Thoracic aorta (tissue), 2 donors: ENCODE measurements at places on chromosomes 3 and 15.

DNA sequence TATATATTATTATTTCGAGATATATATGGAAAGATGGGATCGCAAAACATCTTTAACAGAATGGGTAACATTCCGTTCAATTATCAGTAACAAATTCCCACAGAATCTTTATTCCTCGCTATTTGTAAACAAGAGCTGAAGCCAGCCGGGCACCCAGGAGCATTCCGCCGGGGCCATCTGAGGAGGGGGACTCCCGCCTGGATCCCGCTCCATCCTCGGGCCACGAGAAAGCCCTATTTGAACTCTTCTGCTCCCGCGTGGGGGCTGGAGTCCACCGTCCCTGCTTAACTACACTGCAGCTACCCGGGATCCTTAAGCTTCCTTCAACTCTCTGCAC, 687 bp downstream of the GPR176 start:
- peak overlapping the region; percentile 96 for H3K4me3 ChIP-seq
- H3K4me1 ChIP-seq: peaks cover 8% of the 10 kb centered on the region
- no peaks in the 10 kb centered on the region for H3K27me3 ChIP-seq
- no peaks in the 10 kb centered on the region for H3K36me3 ChIP-seq
- no peak for DNase-seq

DNA sequence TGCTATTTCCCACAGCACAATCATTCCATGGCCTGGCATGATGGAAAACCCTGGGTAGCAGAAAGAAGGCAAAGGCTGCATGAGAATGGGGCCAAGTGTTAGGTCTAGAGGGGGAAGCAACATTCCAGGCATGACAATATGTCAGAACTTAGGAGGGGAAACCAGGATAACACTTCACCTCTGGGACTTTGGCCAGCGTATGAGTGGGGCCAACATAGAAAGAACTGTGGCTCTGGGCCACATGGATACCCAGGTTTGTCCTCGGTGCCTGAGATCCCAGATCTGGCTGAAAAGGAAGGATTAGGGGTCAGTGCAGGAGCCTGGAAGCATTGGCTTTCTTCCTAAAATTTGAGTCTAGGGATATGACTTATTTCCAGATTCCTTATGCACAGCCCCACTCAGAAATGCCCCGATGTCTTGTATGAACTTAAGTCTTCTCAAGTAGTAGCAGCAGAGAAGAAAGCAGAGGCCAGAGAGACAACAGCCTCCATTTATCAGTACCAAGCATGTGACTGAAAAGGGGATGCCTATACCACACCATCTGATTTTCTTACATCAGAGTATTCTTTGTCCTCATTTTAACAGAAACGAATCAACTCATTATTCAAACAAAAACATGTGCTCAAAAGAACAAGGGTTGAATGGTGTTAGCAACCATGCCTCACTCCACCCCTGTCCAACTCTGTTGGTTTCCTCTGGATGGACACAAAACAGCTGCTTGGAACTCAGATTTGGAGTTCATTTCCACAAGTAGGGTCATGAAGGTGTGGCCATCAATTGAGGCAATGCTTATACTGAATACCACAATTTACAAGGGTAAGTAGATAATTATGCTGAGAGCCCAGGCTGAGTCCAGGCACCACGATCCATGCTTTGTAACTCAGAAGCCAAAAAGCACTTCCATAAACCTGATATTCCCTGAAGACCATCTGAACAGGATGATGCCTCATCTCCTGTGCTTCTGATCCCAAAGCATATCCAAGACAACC, 43.7 kb upstream of the NDUFB4 start:
- H3K4me3 ChIP-seq: no peak overlapping the region
- no peaks in the 10 kb centered on the region for H3K27me3 ChIP-seq
- no peak for DNase-seq

DNA sequence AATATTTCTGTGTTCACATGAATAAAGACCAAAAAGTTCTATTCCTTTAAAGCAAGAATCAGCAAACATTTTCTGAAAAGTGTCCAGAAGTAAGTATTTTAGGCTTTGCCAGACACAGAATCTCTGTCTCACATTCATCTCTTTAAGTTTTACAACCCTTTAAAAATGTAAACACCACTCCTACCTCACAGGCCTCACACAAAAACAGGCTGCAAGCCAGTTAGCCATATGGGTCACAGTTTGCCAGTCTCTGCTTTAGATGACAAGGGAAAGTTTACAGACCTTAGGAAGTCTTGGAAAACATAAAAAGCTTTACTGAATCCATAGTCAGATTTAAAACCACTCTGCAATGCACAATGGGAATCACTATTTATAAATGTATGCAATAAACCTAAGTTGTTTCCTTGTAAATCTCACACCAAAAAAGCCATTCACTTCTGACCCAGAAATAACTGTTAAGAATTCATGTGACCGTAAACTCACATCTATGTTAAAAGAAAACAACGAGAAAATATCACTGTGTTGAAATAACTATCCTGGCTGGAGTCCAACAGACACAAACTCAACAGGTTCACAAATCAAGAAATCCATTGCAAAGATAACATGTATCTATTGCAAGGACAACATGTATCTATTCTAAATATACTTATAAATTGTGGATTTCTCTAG, 308.2 kb downstream of the ULK4 start:
- H3K36me3 ChIP-seq: no peaks in the 10 kb centered on the region
- H3K4me1 ChIP-seq: peaks cover 8% of the 10 kb centered on the region

DNA sequence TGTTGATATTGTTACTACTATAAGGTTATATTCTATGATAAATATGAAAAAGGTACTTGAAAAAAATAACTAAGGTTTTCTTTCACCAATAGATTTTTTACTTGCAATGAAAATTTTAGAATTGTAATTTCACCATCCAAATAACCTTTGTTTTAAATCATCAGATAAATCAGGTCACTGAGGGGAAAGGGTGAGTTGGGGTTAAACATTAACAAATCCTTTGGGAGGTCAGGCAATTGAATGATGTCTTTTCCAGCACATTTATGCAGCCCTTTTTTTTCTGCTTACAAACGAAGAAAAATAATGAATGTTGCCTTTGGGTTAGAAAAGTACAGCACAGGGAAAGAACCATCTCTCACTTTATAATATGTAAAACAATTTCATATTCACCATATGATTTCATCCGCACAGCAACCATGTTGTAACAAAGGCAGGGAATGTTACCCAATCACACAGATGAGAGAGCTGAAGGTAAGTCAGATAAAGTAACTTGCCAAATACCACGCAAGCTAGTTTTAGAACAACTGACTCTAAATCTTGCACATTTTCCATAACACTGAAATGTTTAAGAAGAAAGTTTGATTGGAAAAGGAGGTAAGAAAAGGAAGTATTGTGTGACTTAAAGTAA, 151.3 kb downstream of the FGF12 start:
- no peak overlapping the region for H3K4me3 ChIP-seq
- DNase-seq: no peak
- H3K27me3 ChIP-seq: no peaks in the 10 kb centered on the region

- H3K36me3 ChIP-seq: no peaks in the 10 kb centered on the region
- H3K4me3 ChIP-seq: no peak overlapping the region
- H3K27me3 ChIP-seq: no peaks in the 10 kb centered on the region
- no peak for DNase-seq
- H3K4me1 ChIP-seq: peaks cover 5% of the 10 kb centered on the region
- no peak overlapping the region for H3K27ac ChIP-seq
Observed at GRCh38 chr3:15280853-15281532, 51.4 kb downstream of the SH3BP5 start.

DNA sequence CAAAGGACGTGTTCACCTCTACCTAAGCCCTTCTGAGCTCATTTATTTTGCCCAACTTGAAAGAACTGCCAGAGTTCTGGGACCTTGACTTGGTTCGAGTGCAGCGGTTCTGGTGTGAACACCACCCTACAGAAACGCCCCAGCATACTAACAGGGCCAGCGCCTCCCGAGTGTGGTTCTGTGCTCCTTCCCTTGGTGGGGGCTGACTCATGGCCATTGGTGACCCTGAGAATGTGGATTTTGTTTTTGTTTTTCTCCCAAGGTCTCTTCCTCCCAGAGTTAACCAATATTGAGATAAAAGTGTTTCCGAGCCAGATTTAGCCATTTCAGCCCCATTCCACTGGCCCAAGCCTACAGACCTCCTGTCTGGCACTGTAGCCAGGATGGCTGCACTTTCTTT, 27.9 kb downstream of the SEMA7A start:
- peaks cover 2% of the 10 kb centered on the region for H3K4me1 ChIP-seq
- H3K36me3 ChIP-seq: no peaks in the 10 kb centered on the region
- H3K27me3 ChIP-seq: no peaks in the 10 kb centered on the region
- no peak overlapping the region for H3K4me3 ChIP-seq

GRCh38 chr3:12591997-12592715, 35.3 kb downstream of the MKRN2 start:
- H3K36me3 ChIP-seq: peaks cover 39% of the 10 kb centered on the region
- no peaks in the 10 kb centered on the region for H3K4me1 ChIP-seq
- H3K27me3 ChIP-seq: no peaks in the 10 kb centered on the region
- H3K4me3 ChIP-seq: no peak overlapping the region
- H3K27ac ChIP-seq: no peak overlapping the region
